Frontal cortex (tissue), 4 donors: ENCODE measurements at places on chromosomes 5 and 9. TPM values are rescaled to one million over a fixed set of nuclear protein-coding genes. Genes with fewer than 3 reads are reported as not detected.

The GIN1 gene
- 16.3 TPM for total RNA-seq

- no peak for DNase-seq
Observed at GRCh38 chr9:91100878-91101450, 260.8 kb downstream of the AUH start.

The SGCD gene
- total RNA-seq = 3.3 TPM

- no peak for DNase-seq
Observed at GRCh38 chr5:96691503-96692303, 29.5 kb downstream of the CAST start.

- DNase-seq = no peak
Observed at GRCh38 chr5:82073179-82073578, 101.4 kb downstream of the ATG10 start.

DNA sequence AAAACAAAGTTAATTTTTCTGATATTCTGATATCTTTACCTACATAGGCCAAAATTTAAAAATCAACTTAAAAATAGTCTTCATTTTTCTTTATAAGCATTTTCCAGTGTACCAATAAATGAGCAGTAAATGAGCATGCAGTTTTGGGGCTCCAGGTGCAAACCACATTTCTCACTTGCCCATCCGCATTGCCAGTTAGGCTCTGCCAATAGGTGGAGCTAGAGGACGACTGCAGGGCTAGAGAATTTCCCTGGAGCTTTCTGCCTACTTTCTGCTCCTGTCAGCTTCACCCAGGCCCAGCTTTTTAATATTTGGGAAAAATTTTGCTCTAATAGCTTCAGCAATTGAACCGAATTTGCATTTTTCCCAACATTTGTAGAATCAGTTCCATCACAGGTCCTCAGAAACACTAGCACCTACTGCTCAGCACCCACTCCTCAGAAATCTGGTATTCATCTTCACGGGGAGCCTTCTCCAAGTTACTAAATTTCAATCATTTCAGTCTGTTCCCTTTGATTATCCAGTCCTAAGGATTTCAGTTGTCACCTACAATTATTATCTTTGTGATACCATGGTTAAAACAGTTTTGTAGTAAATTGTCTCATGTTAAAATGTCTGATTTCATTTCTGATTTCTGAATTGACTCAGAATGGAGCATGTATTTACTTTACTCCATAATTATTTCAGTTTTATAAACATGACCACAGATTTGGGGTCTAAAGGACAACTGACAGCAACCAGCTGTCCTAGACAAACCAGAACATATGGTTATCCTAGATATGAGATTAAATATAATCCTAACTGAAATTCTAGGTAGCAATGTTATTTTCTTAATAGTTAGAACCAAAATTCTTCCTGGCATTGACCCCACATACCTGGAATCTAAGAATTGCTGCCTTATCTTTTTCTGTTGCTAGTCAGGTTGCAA is 104.6 kb upstream of the FAM174A start:
- DNase-seq = no peak

DNA sequence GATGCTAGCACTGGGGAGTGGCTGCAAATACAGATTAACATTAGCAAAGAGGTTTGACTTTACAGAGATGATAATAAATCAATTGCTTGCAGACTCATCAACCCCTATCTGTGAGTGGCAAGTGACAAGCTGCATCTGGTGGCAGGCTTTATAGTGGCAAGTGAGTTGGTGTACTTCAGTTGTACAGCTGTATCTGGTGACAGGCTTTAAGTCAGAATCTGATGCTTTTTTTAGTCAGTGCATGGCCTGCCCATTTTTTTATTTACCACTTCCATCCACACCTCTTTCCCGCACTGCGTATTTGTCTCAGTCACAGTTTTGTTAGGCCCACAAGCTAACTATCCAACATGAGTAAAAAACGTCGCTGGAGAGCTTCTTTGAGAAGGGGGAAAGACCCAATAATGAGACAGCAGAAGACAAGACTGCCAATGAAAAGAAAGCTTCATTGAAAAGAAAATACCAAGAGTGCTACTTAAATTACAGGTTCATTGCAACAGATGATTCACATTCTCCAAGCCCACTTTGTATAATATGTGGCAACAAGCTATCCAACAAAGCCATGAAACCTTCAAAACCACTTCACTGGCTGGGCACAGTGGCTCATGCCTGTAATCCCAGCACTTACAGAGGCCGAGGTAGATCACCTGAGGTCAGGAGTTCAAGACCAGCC is 23.1 kb downstream of the ANP32B start:
- DNase-seq = no peak

- no peak for DNase-seq
Observed at GRCh38 chr9:87557996-87558395, 60.3 kb downstream of the DAPK1 start.

DNA sequence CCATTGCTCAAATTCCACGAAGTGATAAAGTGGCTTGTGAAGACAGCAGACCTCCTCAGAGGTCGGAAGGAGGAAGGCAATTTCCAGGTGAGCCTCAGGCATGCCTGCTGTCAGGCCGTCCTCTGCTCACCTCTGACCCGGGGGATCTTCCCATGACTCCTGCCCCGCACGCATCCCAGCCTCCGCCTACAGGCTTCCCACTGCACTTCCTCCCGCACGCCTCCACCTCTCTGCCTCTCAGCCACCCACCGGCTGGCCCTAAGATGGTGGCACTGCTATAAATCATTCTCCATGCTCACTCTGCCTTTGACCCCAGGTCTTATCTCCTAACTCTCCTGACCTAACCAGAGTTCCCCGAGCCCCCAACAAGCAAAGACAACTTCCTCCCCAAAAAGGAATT is 49.4 kb upstream of the DNAH5 start:
- no peak for DNase-seq

GRCh38 chr5:8845296-8845695 is 700.6 kb downstream of the SEMA5A start:
- no peak for DNase-seq

- no peak for DNase-seq
Observed at GRCh38 chr5:142857405-142857804, 87.2 kb downstream of the ARHGAP26 start.

DNA sequence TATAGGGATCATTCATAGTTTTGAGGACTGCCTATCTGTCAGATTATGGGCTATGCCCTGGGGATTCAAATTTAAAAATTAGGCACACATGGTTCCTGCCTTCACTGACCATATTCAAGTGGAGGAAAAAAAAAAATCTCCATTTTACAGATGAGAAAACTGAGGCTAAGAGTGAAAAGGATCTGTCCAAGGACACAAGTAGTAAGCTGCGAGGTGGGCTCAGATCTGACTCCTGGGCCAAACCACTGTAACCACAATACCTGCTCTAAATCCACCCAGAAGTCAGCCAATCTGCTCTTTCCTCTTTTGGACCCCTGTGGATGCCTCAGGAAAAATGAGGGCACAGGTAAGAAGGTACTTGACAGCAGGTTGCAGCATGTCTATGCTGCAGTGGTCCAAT is 2.8 kb upstream of the TOR1A start:
- no peak for DNase-seq

DNA sequence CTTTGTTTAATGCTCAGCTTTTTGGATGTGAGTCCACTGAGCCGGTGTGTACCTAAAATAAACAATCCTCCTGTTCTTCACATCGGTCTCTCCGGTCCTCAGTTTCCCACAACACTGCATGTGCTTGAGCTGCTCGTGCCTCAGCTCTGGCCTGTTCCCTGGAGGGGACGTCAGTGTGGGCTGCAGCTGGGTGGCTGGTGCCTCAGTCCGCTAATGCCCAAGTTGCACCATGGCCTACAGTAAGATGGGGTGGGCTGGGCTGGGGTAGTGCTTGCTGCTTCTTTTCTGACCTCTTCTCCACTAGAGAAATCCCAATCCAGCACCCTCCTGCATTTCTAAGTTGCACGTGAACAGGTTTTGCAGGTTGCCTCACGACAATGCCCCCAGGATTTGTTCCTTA is 595 bp upstream of the BTNL9 start:
- no peak for DNase-seq

The KCNIP1 gene
- total RNA-seq = 15.5 TPM

The WDR38 gene
- not detected for total RNA-seq

- no peak for DNase-seq
Observed at GRCh38 chr9:37464006-37464405, 1.2 kb downstream of the ZBTB5 start.

GRCh38 chr9:137333016-137333671 is 31.1 kb upstream of the NRARP start:
- DNase-seq = no peak
